ENCODE measurements at places on chromosomes 13 and 19.

- DNase-seq: peak; percentile 93
These were observed at the start of gene VAV1 for GRCh38 chr19:6772028-6772865. VAV1 (plus strand) TSS chr19:6772708; CDS start chr19:6772808, 100 bp downstream.

DNA sequence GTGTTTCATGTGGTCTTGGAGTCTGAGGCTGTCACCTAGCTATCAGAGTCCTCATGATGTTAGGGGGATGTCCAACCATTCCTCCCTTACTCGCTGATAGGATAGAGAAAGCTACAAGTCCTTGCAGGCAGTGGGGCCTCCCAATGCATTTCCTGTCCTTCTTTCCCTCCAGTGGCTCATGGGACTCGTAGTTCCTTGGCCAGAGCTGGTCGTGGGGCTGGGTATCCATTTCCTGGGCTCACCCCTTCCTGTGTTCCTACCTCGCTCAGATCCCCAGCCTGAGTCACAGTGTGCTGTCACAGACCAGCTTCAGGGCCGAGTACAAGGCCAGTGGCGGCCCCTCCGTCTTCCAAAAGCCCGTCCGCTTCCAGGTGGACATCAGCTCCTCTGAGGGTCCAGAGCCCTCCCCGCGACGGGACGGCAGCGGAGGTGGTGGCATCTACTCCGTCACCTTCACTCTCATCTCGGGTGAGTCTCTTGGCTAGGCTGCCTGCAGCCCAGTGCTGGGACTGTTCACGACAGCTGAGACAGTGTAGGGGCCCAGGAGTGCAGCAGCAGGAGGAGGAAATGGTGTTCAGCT is 19.1 kb downstream of the TMEM150B start:
- no peak for DNase-seq

DNA sequence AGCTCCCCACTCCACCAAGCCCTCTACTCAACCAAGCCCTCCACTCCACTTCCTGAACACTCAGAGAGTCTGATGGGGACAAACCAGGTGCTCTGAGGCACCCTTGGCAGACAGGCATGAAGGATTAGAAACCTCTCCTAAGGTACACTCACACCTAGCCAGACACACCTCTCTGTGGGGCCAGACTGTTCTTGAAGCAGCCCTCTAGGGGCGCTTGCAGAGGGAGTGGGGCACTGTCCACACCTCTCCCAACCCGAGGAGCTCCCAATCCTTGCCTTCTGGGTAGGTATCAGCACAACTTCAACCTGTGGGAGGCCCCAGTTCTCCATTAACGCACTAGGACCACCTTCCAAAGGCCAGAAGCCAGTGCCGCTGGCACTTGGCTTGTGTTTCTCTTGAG is 108.7 kb upstream of the VSTM2B start:
- DNase-seq: no peak

- DNase-seq: no peak
These were observed 2.9 kb downstream of the PLEKHG2 start for GRCh38 chr19:39415111-39416046.

- DNase-seq: no peak
These were observed 58.9 kb downstream of the RAP2A start for GRCh38 chr13:97492684-97493371.

DNA sequence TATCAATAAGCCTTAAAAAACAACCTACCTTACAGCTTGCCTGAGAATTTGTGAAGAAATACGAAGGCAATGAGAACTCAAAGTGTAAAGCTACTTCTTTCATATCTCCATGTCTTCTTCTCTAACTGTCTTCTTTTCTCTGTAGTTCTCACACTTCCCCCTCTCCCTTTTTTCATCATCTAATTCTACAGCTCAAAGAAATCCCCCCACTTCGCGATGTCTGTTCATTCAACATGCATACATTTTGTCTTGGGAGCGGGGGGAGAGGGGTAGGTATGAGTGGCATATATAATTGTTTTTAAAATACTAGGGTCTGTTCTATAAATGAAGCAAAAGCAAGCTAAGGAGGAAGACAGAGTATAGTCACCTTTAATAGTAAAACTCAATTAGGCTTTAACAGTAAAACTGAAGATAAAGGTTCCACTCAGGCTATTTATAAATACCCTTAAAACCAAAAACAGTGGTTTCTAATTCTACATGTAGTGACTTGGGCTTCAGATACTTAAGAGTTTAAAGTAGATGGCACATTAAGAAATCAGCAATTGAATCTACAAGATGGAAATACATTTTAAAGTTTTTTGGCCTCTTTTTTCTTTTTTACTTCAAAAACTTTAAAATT is 106.9 kb downstream of the KLF12 start:
- DNase-seq: peak; percentile 18

DNA sequence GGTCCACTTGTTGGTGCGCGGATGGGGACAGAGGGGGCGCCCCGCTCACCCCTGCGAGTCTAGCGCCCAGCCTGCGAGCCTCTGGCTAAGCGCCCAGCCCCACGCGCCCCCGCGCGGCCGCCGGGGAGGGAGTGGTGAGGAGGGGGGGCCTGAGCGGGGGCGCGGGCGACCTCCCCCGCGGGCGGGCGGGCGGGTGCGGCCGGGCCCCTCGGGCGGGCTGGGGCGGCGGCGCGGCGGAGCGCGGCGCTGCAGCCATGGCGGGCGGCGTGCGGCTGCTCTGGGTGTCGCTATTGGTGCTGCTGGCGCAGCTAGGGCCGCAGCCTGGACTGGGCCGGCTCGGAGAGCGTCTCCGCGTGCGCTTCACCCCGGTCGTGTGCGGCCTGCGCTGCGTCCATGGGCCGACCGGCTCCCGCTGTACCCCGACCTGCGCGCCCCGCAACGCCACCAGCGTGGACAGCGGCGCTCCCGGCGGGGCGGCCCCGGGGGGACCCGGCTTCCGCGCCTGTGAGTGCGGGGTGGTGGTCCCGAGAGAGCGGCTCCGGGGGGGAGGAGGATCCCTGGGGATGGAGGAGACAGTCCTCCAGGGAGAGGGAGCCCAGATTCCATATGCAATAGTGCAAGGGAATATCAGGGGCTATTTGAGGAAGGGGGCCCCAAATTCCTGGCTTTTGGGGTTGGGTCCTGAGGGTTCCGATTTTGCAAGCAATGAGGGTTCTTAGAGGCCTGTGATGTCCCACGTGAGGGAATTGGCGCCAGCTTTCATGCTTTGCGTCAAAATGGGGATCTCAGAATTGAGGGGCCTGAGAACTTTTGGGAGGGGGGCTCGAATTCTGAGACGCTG is at the start of gene LTBP4:
Gene LTBP4 (plus strand): TSS at position 236 of the 841 bp plus-strand sequence. CDS start 19 bp downstream, at position 255.
- no peak for DNase-seq

- no peak for DNase-seq
These were observed 77.9 kb upstream of the XPO4 start for GRCh38 chr13:20980430-20980829.

DNA sequence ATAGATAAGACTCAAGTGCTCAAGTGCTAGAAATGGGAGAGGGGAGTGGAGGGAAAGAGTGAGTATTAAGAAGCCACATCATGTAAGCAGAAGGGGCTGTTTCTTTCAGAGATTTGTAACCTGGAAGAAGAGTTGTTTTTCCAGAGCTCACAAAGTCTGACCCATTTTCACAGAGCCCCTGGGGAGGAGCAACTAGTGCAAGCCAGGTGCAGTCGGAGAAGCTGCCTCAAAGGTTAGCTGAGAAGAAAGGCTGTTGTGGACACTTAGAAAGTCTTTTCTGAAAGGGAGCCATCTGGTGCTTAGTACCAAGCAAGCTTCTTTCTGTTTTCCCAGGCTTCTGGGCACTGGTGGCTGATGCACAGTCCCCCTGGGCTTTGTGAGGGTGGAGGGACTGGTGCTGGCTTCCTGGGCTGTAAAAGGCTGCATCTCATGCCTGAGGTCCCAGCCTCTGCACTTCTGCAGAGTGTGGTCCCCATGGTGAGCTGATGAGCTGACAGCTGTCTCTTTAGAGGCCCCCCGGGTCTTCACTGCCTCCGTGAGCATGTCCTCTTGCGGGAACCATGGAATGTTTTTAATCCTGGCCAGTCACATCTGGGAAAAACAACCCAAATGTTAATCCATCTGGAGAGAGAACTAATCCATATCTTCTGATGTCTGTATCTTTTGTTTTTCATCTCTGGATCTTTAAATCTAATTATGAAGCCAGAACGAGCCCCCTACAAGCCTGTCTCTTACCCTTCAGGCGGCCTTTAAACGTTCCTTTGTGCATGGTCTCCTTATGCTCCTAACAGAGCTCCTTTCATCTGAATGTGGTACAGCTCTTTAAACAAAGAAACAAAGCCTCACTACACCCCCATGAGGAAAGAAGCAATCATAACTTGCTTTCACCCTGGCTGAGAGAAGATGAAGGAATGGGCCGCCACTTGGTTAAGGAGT is 40.2 kb downstream of the OLFM4 start:
- DNase-seq: no peak

GRCh38 chr19:40576151-40576584 is 505 bp upstream of the SHKBP1 start:
- peak; percentile 57 for DNase-seq

DNA sequence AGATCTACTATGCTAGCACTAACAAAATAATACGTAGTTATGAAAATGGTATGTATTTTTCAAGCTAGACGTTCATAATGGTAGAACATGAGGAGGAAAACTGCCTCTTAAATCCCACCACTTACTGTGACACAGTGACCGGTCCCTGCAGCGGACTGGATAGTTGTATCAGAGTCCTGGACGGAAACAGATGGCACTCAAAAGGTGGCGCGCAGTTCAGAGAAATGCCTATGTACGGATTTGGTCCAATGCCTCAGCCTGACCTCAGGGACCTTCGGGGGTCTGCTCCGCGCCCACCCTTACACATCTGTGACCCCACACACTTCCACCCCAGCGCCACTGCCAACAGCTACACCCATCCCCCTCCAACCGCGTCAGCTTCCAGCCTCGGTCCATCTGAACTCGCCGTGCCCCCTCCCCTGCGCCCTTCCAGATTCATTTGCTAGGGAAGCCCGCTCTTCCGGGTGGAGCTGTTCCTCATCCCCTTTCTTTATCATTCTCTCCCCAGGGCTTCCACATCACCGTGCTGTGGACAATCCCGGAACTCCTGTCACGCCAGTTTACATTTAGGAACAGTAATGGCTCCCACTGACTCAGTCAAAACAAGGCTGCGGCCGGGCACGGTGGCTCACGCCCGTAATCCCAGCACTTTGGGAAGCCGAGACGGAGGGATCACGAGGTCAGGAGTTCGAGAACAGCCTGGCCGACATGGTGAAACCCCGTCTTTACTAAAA is 792 bp upstream of the LENG8 start:
- DNase-seq: no peak

- DNase-seq: no peak
These were observed 40.7 kb upstream of the GPI start for GRCh38 chr19:34324320-34324719.

DNA sequence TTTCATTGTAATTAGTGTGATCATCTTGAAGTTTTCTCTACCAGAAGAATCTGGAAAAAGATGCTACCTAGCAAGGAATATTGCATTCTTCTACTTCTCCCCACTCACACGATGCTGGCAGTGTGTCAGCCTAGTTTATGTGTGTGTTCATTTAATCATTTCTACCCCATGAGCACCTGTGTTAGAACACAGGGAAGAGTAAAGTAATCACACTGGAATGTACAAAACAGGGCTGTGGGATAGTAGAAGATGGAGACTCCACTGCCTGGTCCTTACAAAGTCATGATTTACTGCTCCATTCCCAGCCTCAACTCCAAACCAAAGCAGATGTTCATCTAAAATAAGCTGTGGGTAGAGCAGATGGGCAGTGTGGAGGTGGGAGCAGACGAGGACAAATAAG is 47.7 kb upstream of the RGCC start:
- no peak for DNase-seq

GRCh38 chr13:52701728-52702465 is 37.7 kb downstream of the CNMD start:
- DNase-seq: no peak
